ENCODE measurements at places on chromosomes 1 and 21. TPM values are rescaled to one million over a fixed set of nuclear protein-coding genes. Genes with fewer than 3 reads are reported as not detected.

HEYL gene
- total RNA-seq: 16.9 TPM

EXTL1 gene
- total RNA-seq: 11.9 TPM

PIGK gene
- 28.0 TPM for total RNA-seq

LCK gene
- 0.51 TPM for total RNA-seq

GPR61 gene
- total RNA-seq: 0.32 TPM

ELAVL4 gene
- not detected for total RNA-seq

PLA2G2F gene
- not detected for total RNA-seq

LEMD1 gene
- not detected for total RNA-seq

SPRR1B gene
- not detected for total RNA-seq

KRTAP23-1 gene
- total RNA-seq: not detected

OLIG2 gene
- total RNA-seq: not detected

TRIM67 gene
- 0.05 TPM for total RNA-seq

OR2M2 gene
- not detected for total RNA-seq

TNNI3K gene
- total RNA-seq: 84.6 TPM

ZNF683 gene
- total RNA-seq: not detected

ADGRL4 gene
- total RNA-seq: 18.3 TPM

DIRAS3 gene
- 22.9 TPM for total RNA-seq

ZCCHC17 gene
- total RNA-seq: 9.7 TPM

CFHR3 gene
- 0.24 TPM for total RNA-seq

RAB25 gene
- total RNA-seq: not detected

FNDC5 gene
- total RNA-seq: 139 TPM

RBM11 gene
- not detected for total RNA-seq

EVA1B gene
- total RNA-seq: 10.8 TPM

UQCRHL gene
- total RNA-seq: 6.1 TPM

FCRL2 gene
- total RNA-seq: not detected

RGSL1 gene
- total RNA-seq: not detected

GFI1 gene
- 0.19 TPM for total RNA-seq

AMPD1 gene
- total RNA-seq: not detected

MAB21L3 gene
- total RNA-seq: not detected

CDC14A gene
- 3.6 TPM for total RNA-seq

FAM3B gene
- total RNA-seq: not detected

MIXL1 gene
- total RNA-seq: not detected

CDCA8 gene
- 0.46 TPM for total RNA-seq

HTR1D gene
- total RNA-seq: not detected

SELL gene
- 0.89 TPM for total RNA-seq

IL24 gene
- not detected for total RNA-seq

STIL gene
- total RNA-seq: 0.65 TPM

NMNAT2 gene
- total RNA-seq: 2.1 TPM

ADAMTSL4 gene
- 64.4 TPM for total RNA-seq

TIAM1 gene
- total RNA-seq: 2.9 TPM

MRPS6 gene
- total RNA-seq: 74.4 TPM

KRTAP12-1 gene
- total RNA-seq: not detected

ADGRL2 gene
- 37.9 TPM for total RNA-seq

TFF2 gene
- total RNA-seq: not detected
